NCI-H2171 (cell line): ENCODE measurements at places on chromosomes 4 and X.

GRCh38 chrX:31319586-31319985, 247.7 kb upstream of the FTHL17 start:
- no peak for DNase-seq

GRCh38 chr4:88043586-88044340, 36.3 kb downstream of the PKD2 start:
- DNase-seq, result no peak

DNA sequence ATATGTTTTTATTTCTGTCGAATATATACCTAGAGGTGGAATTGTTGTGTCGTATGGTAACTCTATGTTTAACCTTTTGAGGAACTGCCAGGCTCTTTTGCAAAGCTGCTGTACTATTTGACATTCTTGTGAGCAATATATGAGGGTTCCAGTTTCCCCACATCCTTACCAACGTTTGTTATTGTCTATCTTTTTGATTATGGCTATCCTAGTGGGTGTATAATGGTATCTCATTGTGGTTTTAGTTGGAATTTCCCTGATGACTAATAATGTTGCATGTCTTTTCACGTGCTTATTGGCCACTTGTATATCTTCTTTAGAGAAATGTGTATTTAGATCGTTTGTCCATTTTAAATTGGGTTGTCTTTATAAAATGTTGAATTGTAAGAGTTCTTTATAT, 24.5 kb downstream of the REPS2 start:
- DNase-seq, result no peak

DNA sequence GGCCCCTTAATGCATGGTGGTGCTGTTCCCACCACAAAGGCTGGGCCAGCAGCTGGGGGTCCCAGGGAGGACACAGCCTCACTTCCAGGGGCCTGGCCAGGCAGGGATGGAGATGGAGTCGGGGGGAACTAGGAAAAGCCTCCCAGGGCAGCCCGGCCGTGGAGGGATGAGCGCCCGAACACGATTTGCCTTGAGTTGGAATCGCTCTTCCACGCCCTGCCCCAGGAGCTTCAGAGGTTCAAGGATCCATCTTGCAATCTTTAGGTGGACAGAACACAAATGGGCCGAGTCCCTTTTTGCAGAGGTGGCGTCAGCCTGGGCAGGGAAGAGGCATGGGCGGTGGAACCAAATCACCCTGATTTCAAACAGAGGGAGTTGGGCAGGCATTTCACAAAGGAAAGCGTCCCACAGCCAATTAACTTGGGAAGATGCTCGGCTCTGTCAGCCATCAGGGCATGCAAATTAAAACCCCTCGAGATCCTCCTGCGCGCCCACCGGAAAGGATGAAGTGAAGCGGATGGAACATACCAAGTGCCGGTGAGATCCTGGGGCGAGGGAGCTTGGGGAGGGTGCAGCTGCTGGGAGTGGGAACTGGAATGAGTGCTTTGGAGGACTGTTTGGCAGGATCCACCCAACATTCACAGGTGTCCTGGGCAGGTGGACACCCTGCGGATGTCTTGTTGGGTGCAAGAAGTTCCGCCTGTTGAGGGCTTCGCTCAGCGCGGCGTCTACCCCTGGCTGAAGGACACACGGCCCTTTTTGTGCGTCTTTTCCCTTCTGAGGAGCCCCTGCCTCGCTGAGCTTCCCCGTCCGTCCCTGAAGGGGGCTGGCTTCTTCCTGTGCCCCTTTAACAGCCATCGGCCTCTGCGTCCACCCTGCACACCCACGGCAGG, 75.7 kb downstream of the HTRA3 start:
- no peak for DNase-seq

- DNase-seq, result no peak
Observed at GRCh38 chr4:139943277-139943676, 210.7 kb downstream of the MAML3 start.
